Esophagus muscularis mucosa (tissue), 4 donors: ENCODE measurements at places on chromosomes 2 and 18. TPM values are rescaled to one million over a fixed set of nuclear protein-coding genes. Genes with fewer than 3 reads are reported as not detected.

DNA sequence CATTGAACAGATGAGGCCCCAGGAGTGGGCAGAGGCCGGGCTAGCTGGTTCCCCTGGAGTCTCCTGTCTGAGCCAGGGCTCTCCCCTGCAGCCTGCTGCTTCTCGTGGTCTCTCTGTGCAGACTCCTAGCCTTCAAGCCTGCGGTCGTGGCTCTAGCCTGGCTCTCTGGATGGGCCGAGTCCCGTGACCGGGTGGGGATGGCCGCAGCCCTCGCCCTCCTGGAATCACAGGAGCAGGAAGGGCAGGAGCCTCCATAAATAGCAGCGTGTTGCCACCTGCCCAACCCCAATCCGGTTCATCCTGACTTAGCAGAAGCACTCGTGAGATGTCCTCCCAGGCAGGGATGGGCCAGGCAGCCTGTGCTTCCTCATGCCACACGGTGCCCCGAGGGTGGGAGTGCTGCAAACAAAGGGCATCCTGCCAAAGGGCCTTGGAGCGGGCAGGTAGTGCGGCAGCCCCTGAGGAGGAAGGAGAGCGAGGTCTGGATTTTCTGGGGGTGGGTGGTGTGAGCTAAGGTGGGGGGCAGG is 43.9 kb downstream of the FOSL2 start:
- DNase-seq, result no peak

GRCh38 chr2:3141696-3142095 is 235.9 kb downstream of the EIPR1 start:
- no peak for DNase-seq

- no peak for DNase-seq
Measured at GRCh38 chr2:162116352-162116751, 35.7 kb downstream of the GCG start.

The SERPINB11 gene
- total RNA-seq, result not detected

The ITGB6 gene
- 0.17 TPM for total RNA-seq

DNA sequence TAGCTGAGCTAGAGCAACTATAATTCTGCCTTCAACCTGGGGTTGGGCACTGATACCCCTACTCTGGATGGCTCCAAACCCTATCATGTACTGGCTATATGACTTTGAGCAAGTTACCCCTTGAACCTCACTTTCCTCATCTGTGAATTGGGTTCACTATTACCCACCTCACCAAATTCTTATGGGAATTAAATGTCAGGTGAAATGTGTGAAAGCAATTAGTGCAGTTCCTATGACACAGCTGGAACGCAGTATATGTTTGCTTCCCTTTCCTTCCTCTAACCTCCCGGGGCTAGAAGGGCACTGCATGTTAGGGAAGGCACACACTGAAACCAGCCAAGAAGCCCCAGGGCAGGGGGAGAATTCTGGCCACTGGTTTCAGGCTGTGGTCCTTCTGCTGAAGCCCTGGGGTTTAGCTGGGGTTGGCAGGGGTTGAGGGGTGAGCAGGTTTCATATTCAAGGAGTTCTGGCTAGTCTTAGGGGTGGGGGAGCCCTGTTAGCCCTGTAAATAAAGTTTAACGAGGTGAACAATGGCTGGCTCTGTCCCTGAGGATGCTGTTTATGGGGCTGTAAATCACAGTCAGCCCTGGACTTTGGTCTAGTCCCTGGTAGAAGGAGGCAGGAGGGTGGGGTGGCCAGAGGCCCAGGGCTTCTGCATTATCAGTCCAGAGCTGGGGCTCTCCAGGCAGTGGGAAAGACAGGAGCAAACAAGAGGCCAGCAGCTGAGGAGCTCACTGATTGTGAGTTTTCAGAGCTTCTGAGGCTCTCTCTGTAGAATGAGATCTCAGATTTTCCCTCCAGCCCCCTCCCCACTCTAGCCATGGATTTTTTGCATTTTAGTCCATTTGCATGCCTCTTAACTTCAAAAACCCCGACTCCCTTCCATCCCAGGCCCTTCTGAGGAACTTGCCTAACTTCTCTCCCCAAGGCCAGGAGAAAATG is 8.0 kb downstream of the PKDCC start:
- DNase-seq, result no peak

DNA sequence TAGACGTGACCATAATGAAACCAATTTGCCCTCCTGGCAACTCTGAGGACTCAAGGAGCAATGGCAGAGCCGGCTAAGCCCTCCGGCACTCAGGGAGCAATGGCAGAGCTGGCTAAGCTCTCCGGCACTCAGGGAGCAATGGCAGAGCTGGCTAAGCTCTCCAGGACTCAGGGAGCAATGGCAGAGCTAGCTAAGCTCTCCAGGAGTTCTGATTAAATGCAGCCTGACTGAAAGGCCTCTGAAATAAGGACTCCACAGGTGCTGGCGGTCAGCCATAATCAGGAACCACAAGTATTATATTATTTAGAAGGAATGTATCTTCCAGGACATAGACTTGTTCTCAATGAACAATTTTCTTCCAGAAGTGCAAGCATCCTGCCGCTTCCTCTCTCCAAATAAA is 65.2 kb downstream of the C2orf76 start:
- no peak for DNase-seq
